ENCODE measurements at places on chromosomes 2 and 18. TPM values are rescaled to one million over a fixed set of nuclear protein-coding genes. Genes with fewer than 3 reads are reported as not detected.

SERPINB10 gene
- polyA plus RNA-seq, result not detected

POMC gene
- 5.6 TPM for polyA plus RNA-seq

ALPI gene
- polyA plus RNA-seq, result 2.7 TPM

DNA sequence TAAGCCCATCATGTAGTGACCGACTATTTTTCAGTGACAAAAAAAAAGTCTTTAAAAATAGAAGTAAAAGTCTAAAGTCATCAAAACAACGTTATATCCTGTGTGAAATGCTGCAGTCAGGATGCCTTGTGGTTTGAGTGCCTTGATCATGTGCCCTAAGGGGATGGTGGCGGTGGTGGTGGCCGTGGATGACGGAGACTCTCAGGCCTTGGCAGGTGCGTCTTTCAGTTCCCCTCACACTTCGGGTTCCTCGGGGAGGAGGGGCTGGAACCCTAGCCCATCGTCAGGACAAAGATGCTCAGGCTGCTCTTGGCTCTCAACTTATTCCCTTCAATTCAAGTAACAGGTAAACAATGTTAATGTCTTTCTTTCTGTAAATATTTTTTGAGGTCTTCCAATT, at the start of gene CD28:
CD28 (plus strand) TSS at position 237 of the 400 bp plus-strand sequence; CDS start at position 295, 58 bp downstream.
- DNase-seq, result no peak

- DNase-seq, result no peak
Measured at GRCh38 chr2:147368306-147368705, 476.5 kb upstream of the ACVR2A start.

Measured in hepatocyte (in vitro differentiated cells).